ENCODE measurements at places on chromosomes 2 and 18.

GRCh38 chr2:170695521-170696410 is 19.4 kb upstream of the SP5 start:
- DNase-seq, result no peak

GRCh38 chr2:164887434-164888144 is 46.0 kb upstream of the COBLL1 start:
- DNase-seq, result no peak

- peak; percentile 79 for DNase-seq
Observed at GRCh38 chr2:173963323-173963816, 1.8 kb downstream of the SP3 start.

DNA sequence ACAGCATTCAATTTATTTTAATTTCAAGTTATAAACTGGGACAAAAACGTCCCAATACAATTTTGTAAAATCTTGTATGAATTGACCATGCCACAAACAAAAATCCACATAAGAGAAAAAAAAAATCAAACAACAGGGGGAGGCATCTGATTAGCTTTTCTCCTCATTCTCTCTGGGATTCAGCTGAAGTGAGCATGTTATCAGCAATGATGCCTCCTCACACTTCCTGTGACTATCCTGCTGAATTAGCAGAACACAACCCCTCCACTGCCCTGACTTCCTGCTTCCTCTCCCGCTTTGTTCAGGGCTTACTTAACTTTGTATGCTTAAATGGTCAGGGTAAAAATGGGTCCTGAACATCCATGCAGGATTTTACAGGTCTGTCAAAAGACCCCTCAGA is 132.2 kb upstream of the ITGB6 start:
- DNase-seq, result peak; percentile 57

- DNase-seq, result no peak
Observed at GRCh38 chr2:236341721-236342120, 77.5 kb upstream of the ASB18 start.

- DNase-seq, result no peak
Observed at GRCh38 chr2:48588745-48589144, 28.9 kb upstream of the GTF2A1L start.

DNA sequence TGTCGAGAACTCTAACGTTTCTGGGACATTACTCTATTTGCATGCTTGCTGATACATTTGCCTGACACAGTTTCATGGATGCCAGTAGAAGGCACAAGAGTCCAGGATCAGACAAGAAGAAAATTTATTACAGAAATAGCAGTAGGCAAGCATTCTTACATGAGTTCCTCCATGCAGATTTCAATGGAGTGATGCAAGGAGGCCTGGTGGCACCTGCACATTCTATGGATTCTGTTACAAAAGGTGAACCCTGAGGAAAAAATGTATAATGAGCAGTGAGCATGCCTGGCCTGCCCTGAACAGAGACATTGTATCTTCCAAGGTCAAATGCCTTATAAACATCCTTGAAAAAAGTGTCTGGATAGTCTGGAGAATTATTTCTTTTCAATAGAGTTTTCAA is 142.9 kb downstream of the DSEL start:
- no peak for DNase-seq

- no peak for DNase-seq
Observed at GRCh38 chr2:26646986-26647672, 6.0 kb upstream of the CIB4 start.

DNA sequence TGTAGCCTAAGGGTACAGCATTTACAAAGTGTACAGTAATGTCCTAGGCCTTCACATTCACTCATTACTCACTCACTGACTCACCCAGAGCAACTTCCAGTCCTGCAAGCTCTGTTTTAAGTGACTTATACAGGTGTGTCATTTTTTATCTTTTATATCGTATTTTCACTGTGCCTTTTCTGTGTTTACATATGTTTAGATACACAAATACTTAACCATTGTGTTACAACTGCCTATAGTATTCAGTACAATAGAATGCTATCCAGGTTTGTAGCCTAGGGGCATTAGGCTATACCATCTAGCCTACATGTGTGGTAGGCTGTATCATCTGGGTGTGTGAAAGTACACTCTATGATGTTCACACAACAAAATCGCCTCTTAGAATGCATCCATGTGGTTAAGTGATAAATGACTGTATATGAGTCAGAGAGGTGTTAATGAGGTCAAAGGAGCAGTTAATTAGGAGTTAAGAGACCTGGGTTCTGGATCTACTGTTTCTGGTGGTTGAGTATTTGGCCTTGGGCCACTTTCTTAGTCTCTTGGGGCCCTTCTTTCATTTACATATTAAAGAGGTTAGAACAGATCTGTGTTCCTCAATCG is 149.1 kb downstream of the GREB1L start:
- no peak for DNase-seq

GRCh38 chr2:31390324-31390723 is 24.2 kb downstream of the XDH start:
- no peak for DNase-seq

DNA sequence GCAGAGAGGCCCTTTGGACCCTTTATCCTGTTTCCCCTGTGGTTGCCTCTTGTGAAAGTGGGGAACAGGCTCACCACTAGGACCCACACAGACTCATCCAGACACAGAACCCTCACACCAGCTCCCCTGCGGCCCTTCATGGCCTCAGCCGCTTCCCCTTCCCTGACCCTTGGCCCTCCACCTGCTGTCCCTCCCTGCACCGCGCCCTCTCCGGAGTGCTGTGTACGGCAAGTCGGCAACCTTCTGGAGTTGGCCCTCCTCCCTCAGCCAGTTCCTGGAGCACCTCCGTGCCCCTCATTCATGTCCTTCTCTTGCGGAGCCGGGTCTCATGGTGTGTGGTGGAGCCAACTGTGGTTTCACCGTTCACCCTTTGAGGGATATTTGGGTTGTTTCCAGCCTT is 44.0 kb downstream of the CTDP1 start:
- DNase-seq, result no peak

- no peak for DNase-seq
Observed at GRCh38 chr2:240138254-240138984, 2.0 kb downstream of the OTOS start.

- DNase-seq, result no peak
Observed at GRCh38 chr2:130972410-130972809, 120.8 kb downstream of the FAM168B start.

GRCh38 chr18:76490033-76490432 is 5.0 kb downstream of the ZNF516 start:
- no peak for DNase-seq

DNA sequence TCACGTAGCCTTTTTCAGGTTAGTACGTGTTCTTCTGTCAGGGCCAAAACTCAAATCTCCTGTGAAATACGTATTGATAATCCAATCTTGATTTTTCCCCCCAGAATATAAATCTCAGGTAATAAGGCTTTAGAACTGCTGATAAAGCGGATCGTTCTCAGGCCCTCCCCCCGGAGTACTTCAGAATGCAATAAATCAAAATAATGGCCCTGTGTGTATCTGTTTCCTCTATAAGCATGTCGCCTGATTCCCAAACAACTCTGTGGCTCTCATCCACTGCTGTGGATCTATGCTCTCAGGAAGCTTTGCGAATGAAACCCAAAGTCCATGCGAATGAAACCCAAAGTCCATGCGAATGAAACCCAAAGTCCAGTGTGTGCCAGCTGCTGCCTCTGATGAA is 49.4 kb downstream of the IMPA2 start:
- no peak for DNase-seq

GRCh38 chr2:120267348-120267747 is 14.7 kb downstream of the RALB start:
- DNase-seq, result no peak

GRCh38 chr2:147689220-147689909 is 155.5 kb upstream of the ACVR2A start:
- peak; percentile 69 for DNase-seq

DNA sequence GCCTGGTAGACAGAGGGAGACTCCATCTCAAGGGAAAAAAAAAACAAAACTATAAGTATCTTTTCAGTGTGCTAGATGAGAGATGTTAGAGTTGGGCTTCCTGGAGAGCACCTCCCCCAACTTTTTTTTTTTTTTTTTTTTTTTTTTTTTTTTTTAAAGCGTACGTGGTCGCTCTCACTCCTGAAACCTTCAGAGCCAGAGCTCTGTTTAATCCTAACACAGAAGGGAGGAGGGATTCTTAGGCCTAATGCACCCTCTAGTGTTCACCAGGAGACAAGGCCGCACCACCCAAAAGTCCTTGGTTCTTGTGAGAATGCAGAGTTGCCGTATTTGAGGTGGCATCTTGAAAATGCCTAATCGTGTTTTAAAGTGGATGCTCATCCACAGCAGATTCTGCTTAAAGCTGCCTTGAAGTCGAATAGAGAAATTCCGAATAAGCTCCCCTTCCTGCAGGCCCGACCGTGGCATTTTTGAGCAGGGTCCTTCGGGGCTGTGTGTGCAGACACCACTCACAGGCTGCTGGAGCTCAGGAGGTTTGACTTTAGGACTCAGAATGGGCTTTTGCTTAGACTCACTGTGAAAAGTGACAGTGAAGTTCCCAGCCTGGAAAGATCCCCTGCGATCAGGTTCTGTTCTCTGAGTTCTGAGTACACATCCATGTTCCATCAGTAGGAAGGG is 252.6 kb downstream of the AGAP1 start:
- peak; percentile 63 for DNase-seq

- no peak for DNase-seq
Observed at GRCh38 chr2:180495606-180496005, 484.8 kb upstream of the UBE2E3 start.

DNA sequence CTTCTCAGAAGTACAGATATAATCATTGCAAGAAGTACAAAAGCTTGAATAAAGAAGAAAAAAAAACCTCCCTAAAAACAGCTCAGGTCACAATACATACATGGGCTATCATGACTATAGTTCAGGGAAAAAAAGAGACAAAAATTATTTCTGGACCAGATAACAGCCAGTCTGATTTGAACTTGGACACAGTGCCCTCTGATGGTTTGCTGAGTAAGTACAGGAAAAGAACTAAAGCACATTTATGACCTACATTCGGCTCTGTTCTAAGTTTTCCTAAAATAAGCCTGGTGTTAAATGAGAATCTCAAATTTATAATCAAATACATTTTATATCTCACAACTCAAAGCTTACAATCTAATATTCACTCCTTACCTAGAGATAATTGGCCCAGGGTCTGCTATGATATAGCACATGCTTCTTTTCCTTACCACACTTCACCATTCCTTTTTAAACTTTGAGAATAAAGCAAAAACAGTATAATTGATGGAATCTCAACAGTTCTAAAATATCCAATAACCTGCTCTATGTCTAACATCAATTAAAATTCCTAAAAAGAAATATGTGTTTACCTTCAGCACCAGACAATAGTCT is 81.1 kb downstream of the RAPH1 start:
- peak; percentile 79 for DNase-seq

GRCh38 chr2:45085487-45085886 is 76.2 kb upstream of the SIX2 start:
- DNase-seq, result no peak

GRCh38 chr2:208179028-208179609 is 10.7 kb downstream of the C2orf80 start:
- no peak for DNase-seq

- no peak for DNase-seq
Observed at GRCh38 chr2:203897544-203897943, 30.0 kb downstream of the CTLA4 start.

DNA sequence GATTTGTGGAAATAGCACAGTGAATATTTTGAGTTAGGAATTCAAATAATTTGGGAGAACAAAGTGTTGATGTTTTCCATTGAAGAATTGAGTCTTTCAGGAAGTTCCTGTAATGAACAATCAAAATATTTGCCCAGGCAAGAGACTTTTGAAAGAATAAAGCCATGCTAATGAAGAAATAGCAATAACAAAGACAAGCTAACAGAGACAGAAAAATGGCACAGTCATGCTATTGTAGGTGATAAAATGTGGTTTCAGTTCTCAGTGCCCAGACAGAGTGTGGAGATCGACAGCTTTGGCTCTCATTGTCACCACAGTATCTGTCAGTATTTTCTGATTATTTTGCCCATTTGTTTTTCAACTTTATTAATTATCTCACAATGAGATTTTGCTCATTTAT is 490.8 kb upstream of the PIK3C3 start:
- DNase-seq, result peak; percentile 50

- DNase-seq, result no peak
Observed at GRCh38 chr2:160205505-160205904, 5.4 kb upstream of the ITGB6 start.

DNA sequence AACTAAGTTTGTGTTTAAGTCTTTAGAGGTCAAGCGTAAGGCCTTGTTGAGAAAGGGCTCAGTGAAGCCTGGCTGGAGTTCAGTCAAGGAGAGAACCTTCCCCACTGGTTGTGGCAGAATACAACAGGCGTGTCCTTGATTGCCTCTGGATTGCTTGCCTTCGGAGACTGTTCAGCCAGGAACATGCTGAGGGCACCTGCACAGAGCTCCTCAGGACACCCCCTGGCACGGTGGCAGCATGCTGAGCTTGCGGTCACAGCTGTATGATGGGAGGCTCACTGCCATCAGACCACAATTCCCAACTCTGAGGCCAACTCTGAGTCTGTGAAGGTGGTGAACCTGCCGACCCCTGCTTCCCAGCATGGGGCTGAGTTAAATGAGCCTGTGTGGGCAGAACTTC is 130.0 kb downstream of the LPIN1 start:
- no peak for DNase-seq

- DNase-seq, result no peak
Observed at GRCh38 chr18:22048932-22049615, 120.3 kb upstream of the GATA6 start.

- DNase-seq, result no peak
Observed at GRCh38 chr2:156539086-156539860, 103.1 kb downstream of the GPD2 start.

DNA sequence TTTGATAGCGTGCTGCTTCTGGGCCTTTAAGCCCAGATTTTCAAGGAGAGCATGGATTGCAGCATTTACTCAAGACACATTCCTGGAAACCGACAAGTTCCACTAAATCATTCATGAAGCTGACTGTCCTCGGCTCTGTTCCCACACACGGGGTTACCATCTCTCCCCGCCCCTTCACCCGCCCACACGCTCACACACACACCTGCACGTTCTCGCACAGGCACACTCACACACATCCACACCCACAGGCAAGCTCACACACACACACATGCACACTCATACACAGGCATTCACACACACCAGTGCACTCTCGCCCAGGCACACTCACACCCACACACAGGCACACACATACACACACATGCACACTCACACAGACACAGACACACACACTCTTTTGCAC is 150.0 kb upstream of the AGAP1 start:
- DNase-seq, result no peak

DNA sequence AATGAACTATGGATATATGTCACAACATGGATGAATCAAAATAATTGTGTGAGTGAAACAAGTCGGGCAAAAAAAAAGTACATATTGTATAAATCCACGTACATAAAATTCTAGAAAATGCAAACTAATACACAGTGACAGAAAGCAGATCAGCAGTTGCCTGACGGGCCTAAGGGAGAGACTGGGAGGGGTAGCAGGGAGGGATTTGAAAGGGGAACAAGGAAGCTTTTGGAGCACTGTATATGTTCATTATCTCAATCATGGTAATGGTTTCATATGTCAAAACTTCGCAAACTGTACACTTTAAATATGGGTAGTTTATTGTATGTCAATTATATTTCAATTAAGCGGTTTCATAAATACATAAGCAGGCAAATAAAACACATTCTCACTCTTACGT is 153.8 kb downstream of the ANKRD44 start:
- DNase-seq, result no peak

- DNase-seq, result no peak
Observed at GRCh38 chr2:124875627-124876244, 850.6 kb downstream of the CNTNAP5 start.
